ENCODE measurements at places on chromosomes 1 and 21. TPM values are rescaled to one million over a fixed set of nuclear protein-coding genes. Genes with fewer than 3 reads are reported as not detected.

- DNase-seq: no peak
Measured at GRCh38 chr21:35748678-35749314, 311.5 kb downstream of the SETD4 start.

GRCh38 chr1:216587715-216588114 lies 135.5 kb downstream of the ESRRG start:
- DNase-seq: no peak

DNA sequence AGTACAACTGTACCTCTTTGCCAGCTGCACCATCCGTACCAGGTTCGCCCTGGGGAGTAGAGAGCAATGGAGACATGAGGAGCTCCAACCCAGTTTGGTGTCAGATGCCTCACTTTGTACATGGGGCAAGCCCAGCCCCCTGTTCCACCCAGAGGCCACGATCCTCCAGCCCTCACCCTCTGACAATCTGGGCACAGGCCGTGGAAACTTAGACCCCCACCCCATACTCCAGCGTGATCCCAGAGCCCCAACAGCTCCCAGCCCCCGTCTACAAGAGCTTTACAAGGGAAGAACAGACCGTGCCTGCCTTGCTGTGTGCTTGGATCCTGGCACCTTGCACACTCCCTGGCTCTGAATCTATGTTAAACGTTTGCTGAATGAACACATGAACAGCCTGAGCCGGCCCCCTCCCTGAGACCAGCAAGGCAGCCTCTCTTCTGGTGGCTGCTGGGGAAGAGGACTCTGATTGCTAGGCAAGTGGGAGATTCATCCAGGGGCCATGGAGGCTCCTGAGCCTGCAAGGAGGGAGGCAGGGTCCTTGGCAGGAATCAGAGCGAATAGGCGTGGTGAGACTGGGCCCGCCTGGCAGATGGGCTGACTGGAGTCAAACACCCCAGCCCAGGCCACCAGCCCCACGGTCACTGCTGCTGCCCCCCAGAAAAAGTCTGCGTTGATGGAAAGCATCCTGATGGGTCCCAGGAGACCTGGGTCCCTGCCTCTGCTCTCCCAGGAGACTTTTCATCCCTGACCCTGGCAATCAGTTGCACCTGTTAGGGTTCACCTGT lies 12.5 kb upstream of the PEF1 start:
- no peak for DNase-seq

The TNFRSF4 gene
- total RNA-seq: 1.7 TPM

All from dorsolateral prefrontal cortex (tissue), 122 donors.